ENCODE measurements at places on chromosomes 3 and 15.

DNA sequence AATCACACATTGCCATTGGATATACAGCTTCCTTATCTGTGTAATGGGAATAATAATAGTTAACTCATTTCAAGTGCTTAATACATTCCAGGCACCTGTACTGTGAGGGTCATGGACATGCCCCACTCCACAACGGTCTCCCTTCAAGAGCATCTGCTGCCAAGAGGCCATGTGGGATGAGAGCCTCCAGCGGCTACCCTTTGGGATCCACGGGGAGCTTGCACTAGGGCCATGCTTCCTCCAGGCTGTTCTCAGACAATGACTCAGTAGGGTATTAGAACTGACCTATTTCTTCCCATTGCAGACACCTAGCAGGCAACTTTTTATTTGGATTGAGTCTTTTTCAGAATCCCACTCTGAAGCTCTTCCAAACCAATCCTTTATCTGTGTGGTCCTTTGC lies 1078.9 kb downstream of the TUSC7 start:
- no peak for DNase-seq

DNA sequence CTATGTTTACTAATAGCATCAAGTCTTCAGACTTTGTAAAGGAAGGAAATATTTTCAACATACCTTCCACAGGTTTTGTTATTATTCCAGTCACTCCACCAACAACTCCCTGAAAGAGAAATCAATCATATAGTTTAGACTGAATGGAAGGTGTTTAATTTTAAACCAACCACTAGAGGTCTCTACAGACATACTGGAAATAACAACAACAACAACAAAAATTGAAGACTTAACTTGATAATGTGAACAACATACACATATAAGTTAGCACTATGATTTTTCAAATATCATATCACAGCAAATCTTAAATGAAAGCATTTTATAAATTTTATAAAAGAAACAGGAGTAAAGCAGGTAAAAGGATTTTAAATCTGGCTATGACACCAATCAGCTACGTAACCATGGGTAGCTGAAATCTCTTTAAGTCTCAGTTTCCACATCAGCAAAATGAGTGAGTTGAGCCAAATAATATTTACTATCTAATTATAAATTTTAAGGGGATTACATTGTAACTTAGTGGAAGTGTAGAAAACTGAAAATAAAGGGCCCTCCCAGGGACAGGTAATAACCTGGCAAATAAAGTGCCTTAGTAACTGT lies 188.2 kb downstream of the VPS13C start:
- DNase-seq: no peak

DNA sequence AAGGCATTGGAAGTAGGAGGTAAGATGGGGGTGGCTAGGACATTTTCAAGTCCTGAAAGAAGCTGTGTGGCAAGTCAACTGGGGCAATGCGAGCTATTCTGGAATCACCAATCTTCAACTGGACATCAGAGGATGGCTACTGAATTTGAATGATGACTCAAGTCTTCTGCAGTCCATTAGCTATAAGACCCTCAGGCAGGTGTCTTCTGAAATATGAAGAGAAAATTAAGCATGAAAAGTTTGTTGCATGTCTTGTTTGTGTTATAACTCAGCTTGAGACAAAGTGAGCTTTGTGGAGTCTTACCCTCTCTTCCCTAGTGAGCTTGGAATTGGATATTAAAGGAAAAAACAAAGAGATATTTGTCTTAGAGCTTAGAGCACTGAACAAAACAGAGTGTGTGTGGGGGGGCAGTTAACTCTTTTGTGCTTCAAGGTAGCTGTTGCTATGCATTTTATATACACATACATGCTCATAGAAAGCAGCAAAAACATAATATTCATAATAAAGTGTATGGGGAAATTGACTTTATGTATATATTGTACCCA lies 979.1 kb downstream of the MCTP2 start:
- DNase-seq: no peak

GRCh38 chr15:30962079-30962478 lies 29.3 kb downstream of the MTMR10 start:
- no peak for DNase-seq

GRCh38 chr15:63250312-63250965 lies 27.0 kb upstream of the APH1B start:
- DNase-seq: no peak

DNA sequence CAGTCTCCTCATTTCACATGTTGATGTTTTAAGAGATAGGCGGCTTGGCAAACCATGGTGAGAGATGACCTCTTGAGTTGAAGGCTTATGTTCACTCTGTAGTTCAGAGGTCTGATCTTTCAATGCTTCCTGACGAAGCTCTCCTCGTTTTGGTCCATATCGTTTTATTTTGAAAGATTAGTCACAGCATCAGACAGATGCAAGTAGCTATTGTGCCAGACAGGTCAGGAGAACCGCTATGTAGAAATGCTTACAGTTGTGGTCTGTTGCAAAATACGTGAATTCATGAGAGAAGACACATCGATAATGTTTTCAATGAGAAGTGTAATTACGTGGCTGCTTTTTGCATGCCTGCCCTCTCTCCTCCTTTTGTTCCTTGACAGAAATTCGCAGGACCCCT lies 47.5 kb downstream of the CHL1 start:
- no peak for DNase-seq

GRCh38 chr3:156793851-156794250 lies 32.3 kb upstream of the LEKR1 start:
- no peak for DNase-seq

GRCh38 chr3:17874636-17875035 lies 132.2 kb upstream of the TBC1D5 start:
- DNase-seq: no peak

DNA sequence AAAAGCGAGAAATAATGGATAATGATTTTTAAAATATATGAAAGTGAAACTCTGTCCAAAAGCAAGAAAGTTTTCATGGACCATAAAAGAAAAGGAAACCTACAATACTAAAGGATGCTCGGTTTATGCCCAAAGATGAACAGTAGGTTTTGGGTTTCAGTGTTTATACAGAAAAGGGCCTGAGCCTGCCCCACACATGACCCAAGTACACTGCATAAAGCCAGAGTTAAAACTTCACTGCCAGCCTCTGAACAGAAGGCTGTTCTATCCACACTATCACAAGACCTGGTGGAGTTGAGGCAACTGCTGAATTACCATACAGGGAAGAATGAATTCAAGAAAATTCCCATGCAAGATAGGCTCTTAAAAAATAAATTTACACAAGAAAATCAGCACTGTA lies 165.2 kb downstream of the MECOM start:
- DNase-seq: no peak

DNA sequence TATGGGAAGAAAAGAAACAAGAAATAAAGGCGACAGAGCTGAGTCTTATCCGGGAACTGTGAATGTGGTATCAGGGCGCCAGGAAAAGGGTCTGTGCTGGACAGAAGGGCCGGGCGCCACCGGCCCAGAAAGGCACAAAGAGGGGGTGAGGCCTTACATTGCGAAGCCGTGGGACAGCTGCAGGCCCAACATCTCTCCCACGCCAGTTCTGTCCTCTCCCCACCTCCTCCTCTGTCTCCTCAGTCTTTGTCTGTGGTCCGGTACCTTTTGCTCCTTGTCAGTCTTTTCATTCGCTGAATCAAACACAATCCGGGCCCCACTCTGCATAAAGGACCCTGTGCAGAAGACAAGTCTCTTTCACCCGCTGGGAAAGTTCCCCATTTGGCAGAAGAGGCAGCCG lies 81.8 kb downstream of the LRIG1 start:
- DNase-seq: no peak

All from GM12891 (cell line).